ENCODE measurements at places on chromosomes 1 and 21. TPM values are rescaled to one million over a fixed set of nuclear protein-coding genes. Genes with fewer than 3 reads are reported as not detected.

Gene SPATA17
- total RNA-seq: not detected

Gene RUNX3
- 0.46 TPM for total RNA-seq

Gene NCMAP
- total RNA-seq: 0.81 TPM

- no peaks in the 10 kb centered on the region for H3K27me3 ChIP-seq
- DNase-seq: no peak
- no peaks in the 10 kb centered on the region for H3K4me1 ChIP-seq
- H3K36me3 ChIP-seq: no peaks in the 10 kb centered on the region
- no peak overlapping the region for H3K27ac ChIP-seq
Observed at GRCh38 chr1:41728403-41729202, 190.1 kb downstream of the HIVEP3 start.

GRCh38 chr21:46219591-46220239 is 8.9 kb downstream of the LSS start:
- no peak overlapping the region for H3K27ac ChIP-seq
- DNase-seq: no peak
- H3K4me3 ChIP-seq: no peak overlapping the region
- H3K27me3 ChIP-seq: no peaks in the 10 kb centered on the region

DNA sequence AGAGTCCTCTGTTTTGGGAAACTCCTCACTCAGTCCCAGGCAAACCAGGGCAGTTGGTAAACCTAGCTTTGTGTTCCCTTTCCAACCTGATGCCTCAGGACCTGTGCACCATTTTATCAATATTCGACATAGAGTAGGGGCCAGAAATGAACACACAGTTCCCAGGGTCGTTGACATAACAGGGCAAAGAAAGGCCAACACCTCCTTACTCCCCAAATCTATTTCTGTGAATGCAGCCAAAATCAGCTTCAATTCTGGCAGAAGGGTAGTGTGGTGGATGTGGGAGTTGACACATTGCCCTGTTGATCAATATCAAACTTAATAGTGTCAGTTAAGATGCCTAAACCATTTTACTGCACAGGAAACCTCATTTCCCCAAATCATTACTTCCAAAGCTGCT is 104.6 kb upstream of the SPATA6 start:
- no peaks in the 10 kb centered on the region for H3K27me3 ChIP-seq
- H3K4me1 ChIP-seq: no peaks in the 10 kb centered on the region
- H3K36me3 ChIP-seq: no peaks in the 10 kb centered on the region

All from right lobe of liver (tissue), 6 donors.